M059J (cell line): ENCODE measurements at places on chromosomes 5 and 9. TPM values are rescaled to one million over a fixed set of nuclear protein-coding genes. Genes with fewer than 3 reads are reported as not detected.

DNA sequence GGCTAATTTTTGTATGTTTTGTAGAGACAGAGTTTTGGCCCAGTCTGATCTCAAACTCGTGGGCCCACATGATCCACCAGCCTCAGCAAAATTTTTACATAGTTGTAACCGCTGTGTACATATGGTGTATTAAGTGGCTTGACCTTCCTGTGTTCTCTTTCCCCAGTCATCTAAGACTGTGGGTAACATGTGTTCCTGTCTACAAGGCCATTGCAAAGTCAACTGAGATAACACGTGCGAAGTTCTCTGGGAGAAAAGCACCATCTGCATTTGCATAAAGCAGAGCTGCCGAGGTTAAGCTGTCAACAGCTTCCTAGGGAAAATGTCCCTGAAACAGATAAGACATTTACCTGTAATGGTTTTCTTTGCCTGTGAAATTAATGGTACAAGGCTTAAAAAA is 273.7 kb downstream of the FANCC start:
- DNase-seq = no peak

DNA sequence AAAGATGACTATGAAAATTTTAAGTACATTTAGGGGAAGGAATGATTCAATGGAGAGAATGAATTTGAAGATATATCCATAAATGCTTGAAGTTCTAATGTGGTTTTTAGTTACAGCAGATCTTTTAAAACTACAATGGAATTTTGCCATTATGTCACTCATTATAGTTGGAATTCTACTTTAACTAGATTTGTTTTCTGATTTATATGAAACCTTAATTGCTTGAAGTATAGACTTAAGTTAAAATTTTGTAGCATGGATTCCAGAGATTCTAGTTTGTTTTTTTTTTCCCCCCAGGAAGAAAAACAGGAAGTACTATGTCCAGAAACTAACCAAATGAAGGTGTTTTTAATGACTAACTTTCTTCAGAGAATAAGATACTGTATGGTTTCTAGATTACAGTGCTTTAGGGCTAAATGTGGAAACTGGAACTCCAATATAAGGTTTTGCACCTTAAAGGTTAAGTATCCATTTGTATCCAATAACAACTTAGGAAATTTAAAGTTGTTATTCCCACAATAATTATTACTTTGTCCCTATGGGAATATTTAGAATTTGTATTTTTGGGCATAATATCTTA is 70.3 kb downstream of the ZSWIM6 start:
- no peak for DNase-seq

- peak; percentile 57 for DNase-seq
Measured at GRCh38 chr5:17224858-17225511, 7.6 kb downstream of the BASP1 start.

KIAA0825 gene
- total RNA-seq = 0.32 and 0.49 TPM in 2 replicates

- DNase-seq = no peak
Measured at GRCh38 chr9:127983847-127984289, 3.1 kb upstream of the EEIG1 start.

CDX1 gene
- not detected in 2 replicates for total RNA-seq

CD72 gene
- 0.05 and 4.1 TPM in 2 replicates for total RNA-seq

GRCh38 chr5:61735531-61735930 is 403.5 kb downstream of the ZSWIM6 start:
- DNase-seq = no peak

DNA sequence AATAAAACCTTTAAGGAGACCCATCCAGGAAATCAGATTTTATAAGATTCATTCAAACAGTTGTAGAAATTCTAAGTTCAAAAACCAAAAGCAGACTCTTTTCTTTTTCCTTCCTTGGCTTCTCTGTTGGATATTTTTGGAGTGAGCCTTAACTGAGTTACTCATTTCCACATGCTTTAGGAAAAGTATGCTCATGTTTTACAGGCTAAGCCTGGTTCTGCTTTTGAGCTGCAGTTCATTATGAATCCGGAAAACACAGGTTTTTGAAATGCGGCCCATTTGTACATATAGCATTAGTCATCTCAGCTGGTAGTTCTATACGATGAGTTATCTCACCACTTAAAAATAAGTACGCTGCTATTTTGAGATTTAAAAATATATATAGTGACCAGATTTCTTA is 156.6 kb upstream of the DMRT1 start:
- peak; percentile 73 for DNase-seq

- no peak for DNase-seq
Measured at GRCh38 chr5:34584165-34584564, 72.0 kb upstream of the RAI14 start.

DNA sequence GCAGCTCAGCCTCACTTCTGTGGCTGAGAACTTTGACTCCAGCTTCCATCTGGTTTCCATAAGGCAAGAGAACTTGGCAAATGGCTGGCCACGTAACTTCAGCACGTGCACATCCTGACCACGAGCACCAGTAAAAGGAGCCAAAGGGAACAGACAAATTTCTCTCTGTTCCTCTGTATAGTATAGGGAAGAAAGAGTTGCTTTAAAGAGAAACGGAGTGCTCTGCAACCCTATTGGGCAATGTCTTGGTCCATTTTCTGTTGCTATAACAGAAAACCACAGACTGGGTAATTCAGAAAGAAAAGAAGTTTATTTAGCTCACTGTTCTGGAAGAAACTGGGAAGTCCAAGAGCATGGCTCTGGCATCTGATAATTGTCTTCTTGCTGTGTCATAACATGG is 558.7 kb downstream of the ACTL7B start:
- DNase-seq = peak; percentile 28

ADAMTS2 gene
- total RNA-seq = 0.02 TPM in 1 of 2 replicates, not detected in the other

GRCh38 chr9:27514551-27514950 is 9.5 kb upstream of the IFNK start:
- DNase-seq = no peak

- no peak for DNase-seq
Measured at GRCh38 chr9:90460220-90460619, 182.4 kb downstream of the DIRAS2 start.

- DNase-seq = peak; percentile 83
Measured at GRCh38 chr9:18238254-18238653, 235.7 kb upstream of the ADAMTSL1 start.

DNA sequence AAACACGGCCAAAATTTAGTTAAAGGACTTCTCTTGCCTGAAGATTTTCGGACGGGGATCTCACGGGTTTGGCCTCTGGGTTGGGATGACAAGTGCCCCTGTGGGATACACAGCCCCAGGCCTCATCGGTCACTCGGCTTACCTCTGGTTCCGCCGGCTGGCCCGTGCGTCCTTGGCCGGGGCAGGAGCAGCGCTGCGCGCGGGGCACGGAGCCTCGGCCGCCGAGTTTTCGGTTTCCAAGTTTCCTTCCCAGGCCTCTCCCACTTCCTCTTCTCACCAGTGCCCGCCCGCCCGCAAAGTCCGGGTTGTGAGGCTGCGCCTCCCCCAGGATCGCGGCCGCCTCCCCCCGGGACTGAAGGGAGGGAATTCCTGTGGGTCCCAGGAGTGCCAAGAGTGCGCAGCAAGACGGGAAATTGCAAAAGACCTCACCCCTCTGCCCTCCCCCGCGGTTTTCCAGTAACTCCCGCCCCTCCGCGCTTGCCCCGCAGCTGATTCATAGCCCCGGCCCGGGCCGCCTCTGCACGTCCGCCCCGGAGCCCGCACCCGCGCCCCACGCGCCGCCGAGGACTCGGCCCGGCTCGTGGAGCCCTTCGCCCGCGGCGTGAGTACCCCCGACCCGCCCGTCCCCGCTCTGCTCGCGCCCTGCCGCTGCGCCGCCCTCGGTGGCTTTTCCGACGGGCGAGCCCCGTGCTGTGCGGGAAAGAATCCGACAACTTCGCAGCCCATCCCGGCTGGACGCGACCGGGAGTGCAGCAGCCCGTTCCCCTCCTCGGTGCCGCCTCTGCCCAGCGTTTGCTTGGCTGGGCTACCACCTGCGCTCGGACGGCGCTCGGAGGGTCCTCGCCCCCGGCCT is at the start of gene OSMR:
Gene OSMR (plus strand): TSS at position 487 of the 853 bp plus-strand sequence. CDS start 23,033 bp downstream, outside the sequence.
- peak; percentile 92 for DNase-seq

DNA sequence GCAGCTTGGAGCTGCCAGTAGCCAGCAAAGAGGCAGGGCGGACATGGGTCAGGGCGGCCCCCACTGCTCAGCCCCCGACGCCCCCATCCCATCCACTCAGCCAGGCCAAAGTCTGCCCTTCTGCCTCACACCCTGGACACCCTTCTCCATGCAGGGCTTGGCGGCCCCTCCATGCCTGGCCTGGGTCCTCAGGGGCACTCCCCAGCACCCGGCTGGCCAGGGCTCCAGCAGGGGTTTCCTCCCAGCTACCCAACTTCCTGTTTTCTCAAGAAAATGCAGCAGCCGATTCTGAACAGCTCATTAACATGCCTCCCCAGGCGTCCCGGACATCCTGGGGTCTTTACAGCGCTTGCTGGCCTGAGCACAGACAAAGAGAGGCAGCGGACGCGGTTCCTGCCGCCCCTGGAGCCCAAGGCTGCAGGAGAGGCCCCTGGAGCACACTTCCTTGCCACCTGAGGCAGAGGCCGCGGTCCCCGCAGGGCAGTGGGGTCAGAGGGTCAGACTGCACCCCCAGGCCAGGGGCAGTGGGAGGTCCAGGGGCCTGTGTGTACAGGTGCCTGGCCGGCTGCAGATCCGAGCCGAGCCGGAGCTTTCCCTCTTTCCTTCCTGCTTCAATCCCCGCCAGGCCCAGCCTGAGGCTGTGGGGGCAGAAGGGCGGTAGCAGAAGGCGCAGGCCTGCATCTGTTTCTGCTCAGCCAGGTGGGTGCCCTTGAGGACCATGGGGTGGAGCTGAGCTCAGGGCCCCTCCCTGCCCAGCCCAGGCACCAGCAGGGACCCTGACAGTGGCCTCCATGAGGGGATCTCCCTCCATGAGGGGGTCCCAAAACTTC is 18.7 kb upstream of the NRARP start:
- no peak for DNase-seq

DNA sequence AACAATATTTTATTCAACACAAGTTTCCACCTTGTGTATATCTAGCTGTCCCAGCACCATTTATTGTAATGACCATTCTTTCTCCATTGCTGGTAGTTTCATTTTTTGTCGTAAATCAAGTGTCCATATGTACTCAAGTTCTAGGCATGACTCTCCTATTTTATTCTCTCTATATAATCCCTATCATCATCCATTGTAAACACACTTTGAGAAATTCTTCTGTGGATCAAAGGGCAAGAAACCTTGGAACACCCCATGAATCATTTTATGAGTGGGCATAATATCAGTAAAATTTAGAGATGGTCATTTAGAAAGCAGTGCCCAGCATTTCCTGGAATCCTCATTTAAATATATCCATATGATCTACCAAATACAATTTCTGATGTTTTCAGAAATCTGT is 35.8 kb upstream of the SPATA31D4 start:
- DNase-seq = no peak

GRCh38 chr5:14980698-14981097 is 109.1 kb upstream of the ANKH start:
- no peak for DNase-seq

GRCh38 chr9:121741228-121741918 is 89.9 kb downstream of the DAB2IP start:
- DNase-seq = no peak

GRCh38 chr5:38060354-38060753 is 198.0 kb upstream of the EGFLAM start:
- peak; percentile 85 for DNase-seq

DNA sequence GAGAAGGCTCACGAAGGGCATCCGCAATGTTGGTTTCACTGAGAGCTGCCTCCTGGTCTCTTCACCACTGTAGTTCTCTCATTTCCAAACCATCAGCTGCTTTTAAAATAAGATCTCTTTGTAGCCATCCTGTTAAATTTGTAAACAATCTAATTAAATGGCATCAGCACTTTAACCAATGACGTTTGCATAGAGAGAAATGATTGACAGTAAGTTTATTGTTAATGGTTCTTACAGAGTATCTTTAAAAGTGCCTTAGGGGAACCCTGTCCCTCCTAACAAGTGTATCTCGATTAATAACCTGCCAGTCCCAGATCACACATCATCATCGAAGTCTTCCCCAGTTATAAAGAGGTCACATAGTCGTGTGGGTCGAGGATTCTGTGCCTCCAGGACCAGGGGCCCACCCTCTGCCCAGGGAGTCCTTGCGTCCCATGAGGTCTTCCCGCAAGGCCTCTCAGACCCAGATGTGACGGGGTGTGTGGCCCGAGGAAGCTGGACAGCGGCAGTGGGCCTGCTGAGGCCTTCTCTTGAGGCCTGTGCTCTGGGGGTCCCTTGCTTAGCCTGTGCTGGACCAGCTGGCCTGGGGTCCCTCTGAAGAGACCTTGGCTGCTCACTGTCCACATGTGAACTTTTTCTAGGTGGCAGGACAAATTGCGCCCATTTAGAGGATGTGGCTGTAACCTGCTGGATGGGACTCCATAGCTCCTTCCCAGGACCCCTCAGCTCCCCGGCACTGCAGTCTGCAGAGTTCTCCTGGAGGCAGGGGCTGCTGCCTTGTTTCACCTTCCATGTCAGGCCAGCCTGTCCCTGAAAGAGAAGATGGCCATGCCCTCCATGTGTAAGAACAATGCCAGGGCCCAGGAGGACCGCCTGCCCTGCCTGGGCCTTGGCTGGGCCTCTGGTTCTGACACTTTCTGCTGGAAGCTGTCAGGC is 16.6 kb downstream of the SQSTM1 start:
- no peak for DNase-seq

DNA sequence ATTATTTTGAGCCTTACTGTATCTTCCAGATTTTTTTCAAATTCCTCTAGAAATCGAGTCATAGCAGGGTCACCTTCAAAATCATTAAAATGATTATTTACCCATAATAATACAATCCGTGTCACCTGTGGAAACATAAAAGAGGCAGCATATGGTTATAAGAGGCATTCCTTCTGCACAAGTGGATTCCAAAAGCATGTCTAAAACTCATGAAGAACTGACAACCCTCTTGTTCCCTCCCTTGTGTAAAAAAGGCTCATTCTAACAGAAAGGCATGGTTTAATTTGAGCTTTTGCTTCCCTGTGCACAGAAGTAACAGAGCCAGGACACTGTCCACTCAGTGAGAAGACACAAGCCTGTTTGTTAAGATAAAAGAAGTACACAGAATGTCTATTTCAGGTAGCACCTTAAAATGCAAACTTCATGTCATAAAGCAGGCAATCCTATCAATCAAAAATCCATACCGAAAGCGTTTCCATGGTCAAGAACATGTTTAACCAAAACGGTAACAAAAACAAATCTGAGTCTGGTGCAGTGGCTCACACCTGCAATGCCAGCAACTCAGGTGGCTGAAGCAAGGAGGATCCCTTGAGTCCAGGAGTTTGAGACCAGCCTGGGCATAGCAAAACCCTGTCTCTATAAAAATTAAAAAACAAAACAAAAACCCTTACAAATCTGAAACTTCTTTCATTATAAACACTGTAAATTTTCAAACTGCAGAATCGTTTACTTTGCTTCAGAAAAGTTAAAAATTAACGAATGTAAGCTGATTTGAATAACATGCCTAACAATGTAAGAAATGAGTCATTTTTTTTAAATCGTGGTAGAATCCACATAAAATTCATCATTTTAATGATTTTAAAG is 139.3 kb downstream of the RAPGEF6 start:
- no peak for DNase-seq
